ENCODE measurements at places on chromosomes 4 and X.
A peak's percentile ranks its signal among the peaks of the same experiment; 100 is the strongest.

DNA sequence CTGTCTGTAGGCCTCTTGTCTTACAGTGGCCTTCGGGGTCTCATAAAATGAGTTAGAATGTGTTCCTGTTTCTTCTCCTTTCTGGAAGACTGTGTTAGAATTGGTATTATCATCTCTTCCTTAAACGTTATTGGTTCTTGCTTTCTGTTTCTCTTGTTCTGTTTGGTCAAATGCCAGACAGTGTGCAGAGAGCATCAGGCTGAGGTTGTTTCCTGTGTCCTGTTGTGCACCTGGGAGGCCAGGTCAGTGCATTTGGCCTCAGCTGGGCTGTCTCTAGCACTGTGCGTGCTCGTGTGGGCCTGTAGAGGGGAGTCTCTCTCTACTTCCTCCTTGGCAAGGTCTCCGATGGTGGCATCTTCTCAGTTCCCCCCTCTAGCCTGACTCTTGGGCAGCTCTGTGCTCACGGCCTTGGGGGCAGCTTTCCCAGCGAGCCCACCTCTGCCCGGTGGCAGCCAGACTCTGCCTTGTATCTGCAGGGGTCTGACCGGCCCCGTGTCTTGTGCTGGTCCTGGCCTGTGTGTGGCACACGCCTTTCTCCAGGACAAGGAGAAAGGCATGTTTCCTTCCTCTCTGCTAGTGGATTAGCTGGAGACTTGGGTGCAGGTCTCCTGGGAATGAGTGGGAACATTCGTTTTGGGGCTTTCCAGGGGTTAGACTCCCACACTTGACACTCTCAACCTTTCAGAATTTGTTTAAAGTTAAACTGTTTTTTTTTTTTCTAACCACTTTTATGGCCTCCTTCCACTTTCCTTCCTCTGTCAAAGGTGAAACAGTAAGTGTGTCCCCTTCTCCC is 62.3 kb downstream of the FAM193A start:
- DNase-seq = peak; percentile 66

DNA sequence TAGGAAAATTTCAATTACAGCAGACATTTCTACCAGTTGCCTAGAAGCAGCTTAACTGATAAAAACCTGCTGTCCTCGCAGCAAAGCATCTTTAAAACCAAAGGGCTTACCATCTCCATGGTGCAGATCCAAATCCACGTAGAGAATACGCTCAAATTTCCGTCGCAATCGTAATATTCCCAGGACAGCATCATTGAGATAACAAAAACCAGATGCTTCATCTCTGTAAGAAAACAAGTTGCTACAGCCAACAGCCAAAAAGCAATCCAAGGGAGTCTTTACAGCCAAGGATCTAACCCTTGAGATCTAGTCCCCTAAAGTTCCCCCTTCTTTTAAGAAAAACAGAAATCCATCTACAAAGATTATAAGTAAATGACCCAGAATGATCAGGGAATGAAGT is 77.6 kb downstream of the HDAC8 start:
- DNase-seq = no peak

DNA sequence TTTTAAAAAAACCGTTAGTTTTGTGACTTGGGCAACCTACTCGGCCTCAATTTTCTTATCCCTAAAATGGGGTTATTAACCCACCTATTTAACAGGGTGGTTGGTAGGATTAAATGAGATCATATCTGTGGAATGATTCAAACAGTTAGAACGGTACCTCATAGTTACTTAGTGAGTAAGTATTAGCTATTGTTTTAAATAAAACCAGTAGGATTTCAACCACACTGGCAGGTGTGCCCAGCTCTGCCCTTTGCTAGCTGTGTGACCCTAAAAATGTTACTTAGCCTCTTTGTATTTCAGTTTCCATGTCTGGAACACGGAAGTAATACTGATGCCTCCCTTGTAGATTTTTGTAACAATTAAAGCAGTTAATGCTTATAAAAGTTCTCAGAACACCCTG is 225.8 kb upstream of the SPRY1 start:
- no peak for DNase-seq

- DNase-seq = no peak
Measured at GRCh38 chrX:23939203-23939602, 31.4 kb downstream of the CXorf58 start.

- no peak for DNase-seq
Measured at GRCh38 chr4:114673306-114673705, 74.7 kb downstream of the UGT8 start.

DNA sequence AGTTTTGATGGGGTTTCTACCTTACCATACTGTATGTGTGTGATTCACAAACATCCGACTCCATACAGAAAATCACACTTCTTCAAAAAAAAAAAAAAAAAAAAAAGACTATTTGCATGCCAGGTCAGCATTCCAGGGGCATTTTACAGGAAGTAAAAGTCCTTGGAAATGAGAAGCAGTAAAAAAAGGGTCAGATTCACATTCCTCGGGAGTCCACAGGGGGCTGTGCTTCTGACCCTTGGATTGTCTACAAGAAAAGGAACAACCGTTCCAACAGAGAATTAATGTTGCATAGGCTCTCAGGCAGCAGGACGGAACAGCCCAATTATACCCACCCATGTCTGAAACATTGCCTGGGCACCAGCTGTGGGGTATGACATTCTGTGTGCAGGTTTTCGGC is 290.3 kb downstream of the LDB2 start:
- no peak for DNase-seq

- DNase-seq = no peak
Measured at GRCh38 chrX:42025861-42026260, 102.5 kb upstream of the CASK start.

DNA sequence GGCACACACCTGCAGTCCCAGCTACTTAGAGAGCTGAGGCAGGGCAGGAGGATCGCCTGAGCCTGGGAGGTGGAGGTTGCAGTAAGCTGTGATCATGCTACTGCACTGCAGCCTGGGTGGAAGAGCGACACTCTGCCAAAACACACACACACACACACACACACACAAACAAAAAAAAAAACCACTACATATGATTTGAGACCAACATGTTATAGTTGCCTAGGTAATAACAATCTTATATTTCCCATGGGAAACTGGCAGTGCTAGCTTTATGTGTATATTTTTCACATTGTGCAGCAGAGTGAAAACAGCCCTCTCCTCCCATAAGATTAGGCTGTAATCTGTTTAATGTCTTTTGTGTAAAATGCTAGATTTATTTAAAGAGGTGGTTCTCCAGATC is 3.1 kb upstream of the FAM241A start:
- no peak for DNase-seq

- DNase-seq = no peak
Measured at GRCh38 chr4:148716431-148717052, 274.3 kb upstream of the NR3C2 start.

DNA sequence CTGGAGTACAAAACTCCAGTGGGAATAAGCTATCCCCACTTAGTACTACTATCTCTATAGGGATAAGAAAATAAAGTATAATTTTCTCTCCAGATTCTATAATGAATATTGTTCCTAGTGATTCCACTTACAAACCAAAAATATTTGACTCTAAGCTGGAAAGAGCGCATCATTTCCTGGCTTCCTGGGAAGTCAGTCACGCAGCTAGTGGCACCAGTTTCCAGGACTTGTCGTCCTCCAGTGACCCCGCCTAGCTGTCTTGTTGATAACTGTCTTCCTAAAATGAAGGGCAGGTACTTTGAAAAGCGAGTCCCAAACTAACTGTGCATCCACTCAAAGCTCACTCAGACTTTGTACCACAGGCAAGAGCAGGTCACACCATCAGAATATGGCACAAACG is 39.3 kb downstream of the LNX1 start:
- DNase-seq = no peak

GRCh38 chr4:8281519-8282133 is 12.1 kb downstream of the HTRA3 start:
- DNase-seq = no peak

GRCh38 chr4:113534711-113535110 is 226.8 kb downstream of the CAMK2D start:
- DNase-seq = no peak

GRCh38 chr4:28287831-28288233 is 1427.2 kb downstream of the STIM2 start:
- no peak for DNase-seq

DNA sequence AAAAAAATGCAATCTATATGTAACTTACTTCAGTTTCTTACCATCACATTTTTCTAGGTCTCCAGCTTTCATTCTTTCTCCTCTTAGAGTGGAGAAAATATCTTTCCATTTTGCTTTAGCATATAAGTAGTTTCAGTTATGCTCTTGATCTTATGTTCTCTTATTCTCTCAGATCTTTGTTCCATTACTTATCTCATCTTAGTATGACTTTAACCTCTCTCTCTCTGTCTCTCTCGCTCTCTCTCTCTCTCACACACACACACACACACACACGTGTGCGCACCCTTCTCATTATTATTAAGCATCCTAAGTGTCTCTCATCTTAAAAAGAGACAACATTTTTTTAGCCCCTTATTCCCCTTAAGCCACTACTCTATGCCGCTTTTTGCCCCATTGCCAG is 92.8 kb downstream of the FAAH2 start:
- DNase-seq = no peak

DNA sequence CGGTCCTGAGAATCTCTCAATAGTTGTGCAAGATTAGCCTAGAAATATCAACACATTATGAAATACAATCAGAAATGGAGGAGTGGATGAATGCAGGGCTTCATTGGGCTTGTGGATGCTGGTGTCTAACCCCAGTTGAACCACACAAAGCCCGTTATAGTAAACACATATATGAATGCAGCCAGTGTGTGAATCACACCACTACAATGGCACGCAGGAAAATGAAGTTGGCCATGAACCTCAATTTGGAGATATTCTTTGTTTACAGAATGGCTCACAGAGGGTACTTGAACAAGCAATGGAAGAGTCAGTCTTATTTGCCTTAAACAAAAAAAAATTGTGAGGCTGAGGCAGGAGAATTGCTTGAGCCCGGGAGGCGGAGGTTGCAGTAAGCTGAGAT is 57.8 kb downstream of the SOD3 start:
- DNase-seq = no peak

- no peak for DNase-seq
Measured at GRCh38 chrX:16797841-16798240, 11.6 kb downstream of the TXLNG start.

DNA sequence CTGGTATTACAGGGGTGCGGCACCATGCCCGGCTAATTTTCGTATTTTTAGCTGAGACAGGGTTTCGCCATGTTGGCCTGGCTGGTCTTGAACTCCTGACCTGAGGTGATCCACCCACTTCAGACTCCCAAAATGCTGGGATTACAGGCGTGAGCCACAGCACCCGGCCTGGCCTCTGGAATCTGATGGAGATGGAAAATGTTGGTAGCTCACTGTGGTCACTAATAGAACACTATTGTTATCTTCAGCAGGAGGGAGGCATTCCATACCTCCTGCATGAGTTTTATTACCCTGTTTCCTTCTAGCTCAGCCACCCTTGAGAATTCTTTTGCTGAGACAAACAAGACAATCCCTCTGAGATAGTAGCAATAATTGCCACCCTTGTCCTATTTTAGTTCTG is 105.0 kb downstream of the SHROOM3 start:
- no peak for DNase-seq

DNA sequence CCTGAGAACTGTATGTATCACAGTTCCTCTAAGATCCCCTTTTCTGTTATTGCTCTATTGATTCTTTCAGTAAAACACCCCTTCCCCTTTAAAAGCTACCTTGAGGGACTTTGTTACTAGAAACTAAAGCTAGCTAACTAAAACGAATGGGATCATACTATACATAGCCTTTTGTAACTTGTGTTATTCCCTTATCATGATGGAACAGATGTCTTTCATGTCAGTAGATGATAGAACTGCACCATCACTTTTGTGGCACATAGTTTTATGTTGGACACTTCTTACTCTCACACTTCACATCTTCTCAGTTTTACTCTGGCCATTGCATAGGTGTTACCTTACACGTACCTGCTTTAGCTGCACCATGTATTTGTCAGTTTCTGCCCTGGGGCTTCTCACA is 46.6 kb upstream of the PGRMC2 start:
- no peak for DNase-seq

GRCh38 chr4:185966549-185966948 is 102.4 kb upstream of the TLR3 start:
- DNase-seq = no peak

- no peak for DNase-seq
Measured at GRCh38 chrX:152822383-152823086, 8.0 kb downstream of the CETN2 start.

- no peak for DNase-seq
Measured at GRCh38 chr4:123976285-123976684, 579.7 kb downstream of the SPRY1 start.

DNA sequence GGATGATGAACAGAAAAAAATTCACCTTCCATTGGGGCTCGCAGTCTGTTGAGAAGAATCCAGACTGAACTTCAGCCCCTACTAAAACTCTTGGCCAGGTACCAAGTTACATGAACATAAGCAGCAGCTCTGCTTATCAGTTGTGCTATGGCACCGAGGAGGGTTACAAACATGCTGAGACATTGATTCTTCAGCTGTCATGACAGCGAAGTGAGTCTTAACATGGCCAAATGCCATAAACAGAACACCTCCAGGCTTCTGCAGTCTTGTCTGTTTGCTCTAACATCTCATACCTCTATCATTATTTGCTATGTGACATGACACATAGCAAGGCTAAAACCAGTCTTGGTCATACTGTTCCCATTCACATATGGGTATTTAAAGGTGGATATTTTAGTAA is 521.5 kb downstream of the GRID2 start:
- no peak for DNase-seq

- no peak for DNase-seq
Measured at GRCh38 chr4:42350611-42351182, 46.6 kb upstream of the SHISA3 start.

DNA sequence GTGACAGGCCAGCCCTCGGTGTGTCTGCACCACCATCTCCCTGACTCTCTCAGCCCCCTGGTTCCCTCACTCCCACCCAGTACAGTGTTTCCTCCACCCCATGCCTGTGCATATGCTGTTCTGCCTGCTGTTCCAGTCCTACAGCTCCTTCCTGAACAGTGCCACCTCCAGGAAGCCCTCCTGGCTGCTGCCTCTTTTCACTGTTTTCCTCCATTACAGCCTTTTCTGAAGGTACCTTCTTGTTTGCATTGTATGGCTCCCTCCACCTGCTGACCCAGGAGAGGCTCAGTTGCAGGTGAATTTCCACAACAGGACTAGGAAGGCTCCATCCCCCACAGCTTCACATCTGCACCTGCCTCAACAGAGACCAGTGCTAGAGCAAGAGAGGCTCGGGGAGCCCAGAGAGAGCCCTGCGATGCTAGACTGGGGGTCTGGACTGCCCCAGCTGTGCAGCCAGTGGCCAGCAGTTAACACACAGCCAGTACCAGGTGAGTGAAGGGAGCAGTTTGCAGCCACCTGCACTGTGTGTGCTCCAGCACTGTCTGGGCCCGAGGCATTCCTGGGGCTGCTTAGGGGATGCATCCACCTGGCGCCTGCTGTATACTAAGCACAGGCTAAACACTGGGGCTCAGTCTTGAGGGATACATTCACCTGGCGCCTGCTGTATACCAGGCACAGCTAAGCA is 92.0 kb downstream of the ADRA2C start:
- DNase-seq = no peak

GRCh38 chr4:38210396-38211114 is 250.4 kb downstream of the PTTG2 start:
- DNase-seq = no peak

- no peak for DNase-seq
Measured at GRCh38 chr4:8740666-8741395, 130.8 kb downstream of the HMX1 start.
